C1 segment of cervical spinal cord (tissue), 14 donors: ENCODE measurements at places on chromosomes 4 and X.

DNA sequence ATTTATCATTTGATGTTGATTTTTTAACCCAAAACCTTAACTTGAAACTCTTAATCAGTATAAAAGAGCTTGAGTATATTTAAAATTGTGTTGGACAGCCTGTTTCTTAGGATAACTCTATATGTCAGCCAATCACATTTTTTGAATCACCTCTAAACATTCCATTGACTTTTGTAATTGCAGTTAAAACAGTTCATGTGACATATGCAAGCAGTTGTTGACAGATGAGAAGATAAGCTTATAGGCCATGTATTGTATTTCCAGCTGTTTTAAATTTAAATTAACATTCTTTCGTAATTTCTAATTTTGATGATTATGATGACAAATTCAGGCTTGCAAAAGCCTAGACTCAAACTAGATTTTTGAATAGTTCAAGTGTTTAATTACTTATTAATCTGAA is 17.4 kb downstream of the VEGFC start:
- no peak for DNase-seq

DNA sequence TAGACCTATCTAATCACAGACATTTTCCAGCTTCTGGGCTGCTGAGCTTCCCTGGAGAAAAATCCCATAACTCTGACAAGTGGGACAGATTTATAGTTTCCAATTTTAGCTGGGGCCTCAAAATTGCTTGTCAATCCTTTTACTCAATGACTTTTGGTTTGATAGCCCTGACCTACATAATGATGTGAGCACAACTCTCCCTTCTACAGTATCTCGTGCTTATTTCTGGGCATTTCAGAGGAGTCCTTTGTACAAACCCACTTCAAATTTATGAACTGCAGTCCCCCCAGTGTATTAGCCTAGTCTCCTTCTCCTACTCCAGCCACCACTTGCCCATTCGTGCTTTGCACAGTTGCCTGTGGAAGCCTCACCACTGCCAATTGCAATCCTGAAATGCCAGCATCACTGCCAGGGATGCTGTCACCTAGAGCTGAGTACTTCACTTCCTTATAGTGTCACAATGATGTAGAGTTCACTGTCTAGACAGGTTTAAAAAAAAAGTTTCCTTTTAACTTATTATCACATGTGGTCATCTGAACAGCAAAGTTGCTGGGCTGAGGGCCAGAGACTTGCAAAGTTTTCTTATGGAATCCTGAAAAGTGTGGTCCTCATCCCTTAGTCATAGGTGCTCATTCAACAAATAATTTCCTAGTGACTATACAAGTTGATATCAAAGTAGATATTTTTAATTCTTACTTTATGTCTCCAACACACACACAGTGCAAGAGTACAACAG is 21.2 kb downstream of the TRAM1L1 start:
- DNase-seq = no peak

- DNase-seq = no peak
Measured at GRCh38 chrX:115372152-115372551, 82.6 kb downstream of the LUZP4 start.

DNA sequence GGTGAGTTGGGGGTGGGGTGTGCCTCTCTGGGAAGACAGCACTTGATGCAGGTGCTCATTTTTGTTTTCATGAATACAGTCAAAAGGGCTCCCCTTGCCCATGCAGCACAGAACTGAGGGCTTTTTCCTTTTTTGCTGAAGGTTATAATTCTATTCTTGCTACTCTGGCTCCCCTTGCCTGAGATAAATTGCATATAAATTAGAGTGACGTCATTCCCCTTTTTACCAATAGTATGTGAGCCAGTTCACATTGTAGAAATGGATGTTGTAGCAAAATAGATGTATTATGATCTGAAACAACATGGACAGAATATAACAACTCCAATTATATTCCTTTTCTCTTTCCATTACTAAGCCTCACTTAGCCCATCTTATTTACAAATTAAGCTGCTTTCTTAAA is 28.4 kb downstream of the CXorf58 start:
- no peak for DNase-seq

- no peak for DNase-seq
Measured at GRCh38 chr4:180532691-180533090, 1710.5 kb upstream of the TENM3 start.

- DNase-seq = peak; percentile 24
Measured at GRCh38 chr4:20773144-20773997, 73.1 kb downstream of the PACRGL start.

DNA sequence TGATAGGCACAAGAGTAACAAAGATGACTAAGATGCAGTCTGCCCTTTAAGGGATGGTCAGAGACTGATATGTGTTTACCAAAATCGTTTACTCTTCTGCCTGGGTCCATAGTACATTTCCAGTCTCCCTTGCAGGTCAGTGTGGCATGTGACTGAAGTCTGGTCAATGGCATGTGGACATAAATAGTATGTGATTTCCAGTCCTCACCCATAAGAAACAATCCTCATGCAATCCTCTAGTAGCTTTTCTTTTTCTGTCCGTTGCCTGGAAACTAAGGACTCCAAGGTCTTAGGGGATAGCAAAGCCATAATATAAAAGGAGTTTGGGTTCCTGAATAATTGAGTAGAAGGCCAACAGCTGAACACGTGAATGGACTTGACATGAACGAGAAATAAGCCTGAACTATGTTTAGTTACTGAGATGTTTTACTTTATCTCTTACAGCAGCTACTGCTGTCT is 1.1 kb downstream of the SLC9B2 start:
- DNase-seq = no peak

DNA sequence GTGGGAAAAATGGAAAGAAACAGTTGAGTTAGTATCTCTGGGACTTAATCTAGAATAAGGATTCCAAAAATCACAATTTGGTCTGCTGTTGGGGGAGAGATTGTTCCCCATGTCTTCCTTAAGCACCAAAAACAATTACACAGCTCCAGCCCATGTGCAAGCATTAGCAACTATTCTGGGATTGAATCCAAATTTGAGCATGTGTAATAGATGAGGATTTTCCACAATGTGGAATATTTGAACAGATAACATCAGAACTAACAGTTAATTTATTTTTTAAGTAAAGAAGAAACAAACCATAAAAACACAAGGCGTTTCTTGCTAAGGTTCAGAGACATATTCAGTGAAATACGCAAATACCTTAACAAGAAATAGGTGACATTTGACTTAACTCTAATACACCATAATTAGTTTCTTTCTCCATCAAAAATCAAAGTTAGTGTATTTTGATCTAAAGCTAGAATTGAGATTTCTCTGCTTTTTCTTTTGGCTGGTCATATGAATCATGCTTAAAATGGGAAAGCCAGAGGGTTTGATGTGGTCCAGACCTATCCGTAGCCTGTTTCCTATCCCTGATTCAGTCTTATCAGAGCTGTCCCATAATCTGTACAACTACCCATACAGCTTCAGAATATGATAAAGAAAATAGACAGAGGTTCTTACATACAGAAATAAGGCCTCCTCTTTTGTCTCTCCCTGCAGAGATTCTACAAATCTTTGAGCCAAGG is 413.4 kb downstream of the PACRGL start:
- DNase-seq = no peak

GRCh38 chr4:146998157-146998556 is 52.5 kb upstream of the TTC29 start:
- DNase-seq = no peak

DNA sequence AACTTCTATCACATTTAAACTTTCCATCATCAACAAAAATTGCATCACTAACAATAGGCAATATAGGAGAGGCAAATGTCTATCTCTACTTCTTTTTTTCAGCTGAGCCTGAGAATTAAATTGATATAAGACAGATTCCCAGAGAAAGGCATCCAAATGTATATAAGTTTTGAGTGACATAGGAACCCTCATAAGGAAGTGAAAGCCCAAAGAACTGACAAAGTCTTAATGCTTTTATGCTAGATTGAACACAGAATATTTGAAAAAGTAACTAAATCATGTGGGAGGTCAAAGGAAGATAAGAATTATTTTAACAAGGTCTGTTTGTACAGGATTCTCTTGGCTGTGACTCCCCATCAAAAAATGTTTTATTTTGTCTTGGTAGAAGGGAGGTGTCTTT is 714.9 kb downstream of the GRXCR1 start:
- DNase-seq = no peak

DNA sequence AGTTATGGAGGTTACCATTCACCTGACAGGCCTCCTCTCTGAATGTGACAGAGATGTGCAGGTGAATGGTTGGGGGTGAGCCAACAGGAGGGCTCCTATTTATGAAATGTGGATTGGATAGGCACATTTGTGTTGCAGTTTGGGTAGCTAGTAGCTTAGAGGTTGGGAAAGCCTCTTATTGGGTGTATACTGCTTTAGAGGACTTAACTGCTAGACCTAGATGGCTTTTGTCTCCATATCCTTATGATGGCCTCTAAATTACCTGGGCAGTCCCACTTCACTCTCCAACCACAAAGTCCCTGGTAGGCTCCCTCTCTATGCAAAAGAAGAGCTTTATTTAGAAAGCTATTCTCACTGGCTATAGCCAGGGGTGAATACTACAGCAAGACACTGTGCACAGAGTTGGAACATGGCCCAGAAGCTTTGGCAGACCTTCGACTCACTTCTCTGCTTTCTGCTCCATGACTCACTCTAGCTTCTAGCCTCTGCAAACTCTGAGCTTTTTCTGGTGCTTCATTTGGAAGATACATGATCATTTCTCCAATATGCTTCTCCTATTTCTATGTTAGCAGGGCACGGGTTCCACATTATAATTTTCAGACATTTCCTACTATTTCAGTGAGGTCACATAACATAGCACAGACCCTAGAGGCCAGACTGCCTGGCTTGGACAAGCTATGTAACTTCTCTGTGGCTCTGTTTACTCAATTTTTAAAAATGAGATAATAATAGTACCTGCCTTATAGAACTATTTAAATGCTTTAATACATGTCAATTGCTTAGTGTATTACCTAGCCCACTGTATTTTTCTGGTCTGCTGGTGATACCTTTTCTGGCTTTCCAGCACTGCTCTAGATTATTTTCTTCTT is 6.0 kb upstream of the VGLL1 start:
- DNase-seq = no peak

- DNase-seq = no peak
Measured at GRCh38 chr4:77007358-77008230, 58.0 kb downstream of the SEPTIN11 start.

- DNase-seq = no peak
Measured at GRCh38 chrX:31708116-31708515, 636.3 kb upstream of the FTHL17 start.

DNA sequence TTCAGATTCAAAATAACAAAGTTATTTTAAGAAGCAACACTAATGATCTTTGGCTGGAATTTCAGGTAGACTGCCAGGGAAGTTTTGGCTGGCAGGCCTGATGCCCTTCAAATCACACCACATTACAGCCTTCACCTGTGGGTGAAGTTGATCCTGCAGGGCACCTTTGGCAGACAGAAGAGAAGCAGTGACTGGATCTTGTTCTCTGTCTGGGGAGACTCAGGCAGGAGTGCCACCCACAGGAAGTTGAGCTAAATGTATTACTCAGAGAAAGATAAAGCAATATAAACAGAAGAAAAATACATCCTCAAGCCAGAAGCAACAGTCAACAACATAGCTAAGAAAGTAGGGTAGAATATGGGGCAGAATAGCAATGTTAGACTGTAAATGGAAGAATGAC is 12.8 kb upstream of the CFAP299 start:
- no peak for DNase-seq

DNA sequence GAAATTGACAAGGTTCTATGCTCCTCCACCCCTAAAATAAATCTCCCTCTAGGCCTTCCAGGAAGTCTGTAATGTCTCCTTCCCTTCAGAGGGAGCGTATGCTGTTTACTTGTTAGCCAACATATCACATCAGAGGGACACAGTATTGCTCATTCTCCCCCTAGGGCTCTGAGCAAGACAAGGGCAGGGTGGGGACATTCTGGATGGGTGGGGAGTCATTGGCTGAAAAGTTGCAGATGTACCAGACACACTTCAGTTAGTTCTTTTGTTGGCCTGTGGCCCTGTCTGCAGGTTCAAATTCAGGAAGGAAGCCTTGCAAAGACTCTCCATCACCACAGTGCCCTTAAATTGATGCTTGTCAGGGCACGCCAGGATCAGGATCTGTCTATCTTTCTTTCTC is 106.3 kb upstream of the TEX13D start:
- no peak for DNase-seq

GRCh38 chr4:143381189-143382118 is 44.8 kb downstream of the GAB1 start:
- DNase-seq = peak; percentile 24

DNA sequence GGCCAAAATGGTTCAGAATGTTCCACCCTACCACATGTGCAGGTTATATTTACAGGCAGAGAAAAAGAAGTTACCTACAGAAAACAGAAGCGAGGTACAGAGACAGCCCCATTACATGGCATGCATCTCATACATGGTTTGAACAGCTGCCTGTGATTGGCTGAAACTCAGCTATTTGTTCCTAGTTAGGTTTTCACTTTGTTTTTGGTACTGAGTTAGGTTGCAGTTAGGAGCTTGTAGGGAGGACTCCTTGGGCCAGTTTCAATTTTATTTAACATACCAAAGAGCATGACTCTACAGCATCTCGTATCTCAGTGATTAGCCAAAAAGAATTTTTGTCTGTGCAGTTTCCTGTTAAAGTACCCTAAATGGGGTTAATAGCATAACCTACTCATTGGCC is 392.0 kb downstream of the MAPK10 start:
- DNase-seq = no peak

DNA sequence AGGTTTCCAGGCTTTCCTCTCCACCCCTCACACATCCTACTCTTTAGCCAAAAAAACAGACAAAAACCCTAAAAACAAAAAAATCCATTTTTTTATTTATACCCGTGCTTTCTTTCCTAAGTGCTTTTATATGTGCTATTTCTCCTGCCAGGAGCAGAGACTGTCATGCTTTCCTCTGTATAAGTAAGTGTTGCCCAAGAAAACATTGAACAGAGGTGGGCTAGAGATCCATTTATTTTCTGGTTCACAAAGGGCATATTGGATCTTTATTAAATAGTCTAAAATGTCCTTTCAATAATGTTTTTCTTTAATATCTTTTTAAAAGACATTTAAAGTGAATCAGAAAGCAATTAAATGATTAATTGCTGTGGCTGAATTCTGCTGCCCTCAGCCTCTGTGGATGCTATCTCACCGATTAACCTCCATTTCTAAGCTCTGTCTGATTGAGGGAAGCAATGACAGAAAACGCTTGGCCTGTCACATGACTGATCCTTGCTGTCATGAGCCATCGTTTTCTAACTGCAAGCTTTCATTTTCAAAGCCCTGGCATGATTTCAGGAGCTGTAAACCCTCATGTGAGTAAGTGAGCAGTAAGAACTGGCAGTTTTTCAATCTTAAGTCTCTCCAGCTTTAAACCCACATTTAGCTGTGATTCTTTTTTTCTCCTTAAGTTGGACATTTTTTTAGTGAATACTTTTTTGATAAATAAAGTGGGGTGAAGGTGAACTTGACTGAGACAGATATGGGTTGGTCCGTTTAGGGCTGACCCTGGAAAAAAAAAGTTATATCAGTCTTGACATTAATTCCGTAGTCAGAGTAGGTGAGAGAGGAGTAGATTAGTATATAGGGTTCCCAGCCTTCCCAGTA is 180.7 kb upstream of the PGRMC2 start:
- peak; percentile 3 for DNase-seq

- DNase-seq = no peak
Measured at GRCh38 chr4:47406408-47406807, 57.1 kb downstream of the COMMD8 start.
